NCI-H226 (cell line): ENCODE measurements at places on chromosomes 7 and 10.

DNA sequence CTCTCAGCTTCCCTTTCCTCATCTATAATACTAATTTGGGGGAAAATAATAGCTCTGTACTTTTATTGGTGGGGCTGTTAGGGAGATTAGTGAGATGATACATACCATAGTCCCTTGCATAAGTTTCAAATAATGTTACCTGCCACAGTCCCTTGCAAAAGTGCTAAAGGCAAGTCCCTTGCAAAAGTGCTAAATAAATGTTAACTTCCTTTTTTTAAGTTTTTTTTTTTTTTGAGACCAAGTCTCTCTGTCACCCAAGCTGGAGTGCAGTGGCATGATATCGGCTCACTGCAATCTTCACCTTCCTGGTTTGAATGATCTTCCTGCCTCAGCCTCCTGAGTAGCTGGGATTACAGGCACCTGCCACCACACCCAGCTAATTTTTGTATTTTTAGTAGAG is 43.4 kb upstream of the SRGN start:
- no peak for DNase-seq

GRCh38 chr10:45470098-45471012 is 96.3 kb downstream of the ALOX5 start:
- no peak for DNase-seq

DNA sequence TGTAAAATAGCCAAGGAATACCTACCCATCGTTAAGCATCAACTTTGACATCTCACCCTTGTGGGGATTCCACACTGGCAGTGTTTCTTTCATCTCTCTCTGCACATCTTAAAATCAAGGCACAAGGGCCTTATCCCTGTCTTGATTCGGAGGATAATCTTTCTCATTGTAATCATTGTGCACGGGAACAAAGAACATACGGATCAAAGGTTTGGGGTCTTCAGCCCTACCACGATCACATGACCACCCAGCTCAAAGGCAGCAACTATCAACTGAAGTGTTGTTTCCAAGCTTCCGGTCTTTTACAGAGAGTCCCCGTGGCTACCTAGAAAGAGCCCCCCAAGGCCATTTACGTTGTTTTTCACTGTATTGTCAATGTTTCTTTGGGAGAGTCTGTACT is 11.9 kb downstream of the FGFBP3 start:
- DNase-seq, result no peak

DNA sequence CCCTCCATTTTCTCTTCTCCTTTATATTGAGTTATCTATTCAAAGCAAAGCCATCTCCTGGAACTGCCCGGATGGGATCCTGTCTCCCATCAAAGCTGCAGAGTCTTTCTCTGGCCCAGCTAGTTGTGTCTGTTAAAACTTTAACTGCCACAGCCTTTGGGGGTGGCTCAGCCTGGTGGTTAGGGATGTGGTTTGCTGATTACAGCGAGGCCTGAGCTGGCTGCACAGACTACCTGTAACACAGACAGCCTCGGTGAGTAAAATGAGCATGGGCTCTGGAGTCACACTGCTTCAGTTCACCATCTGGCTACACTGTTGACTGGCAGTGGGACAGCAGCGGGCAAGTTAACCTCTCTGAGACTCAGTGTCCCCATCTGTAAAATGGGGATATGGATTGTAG is 18.4 kb upstream of the HABP2 start:
- DNase-seq, result no peak

- DNase-seq, result no peak
Measured at GRCh38 chr7:64312826-64313225, 935 bp upstream of the ZNF736 start.

GRCh38 chr10:65618126-65618525 is 1307.7 kb upstream of the LRRTM3 start:
- no peak for DNase-seq

GRCh38 chr7:91020636-91021385 is 243.4 kb upstream of the FZD1 start:
- DNase-seq, result no peak

DNA sequence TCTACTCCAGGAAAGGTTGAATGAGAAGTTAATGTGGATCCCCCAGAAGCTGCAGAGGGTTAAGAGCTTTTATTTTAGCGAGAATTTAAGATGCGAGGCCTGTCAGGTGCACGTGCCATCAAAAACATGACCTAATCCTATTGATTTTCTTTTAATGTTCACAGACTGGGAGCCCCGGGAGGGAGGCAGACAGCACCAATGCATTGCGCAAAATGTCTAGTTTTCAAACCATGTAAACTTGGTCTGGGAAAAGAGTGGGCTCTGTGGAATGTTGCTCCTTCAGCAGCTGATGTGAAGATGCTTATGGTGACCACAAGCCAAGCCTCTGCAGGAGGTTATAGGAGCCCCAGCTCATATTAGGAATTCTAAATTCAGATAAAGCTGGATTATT is 172.0 kb upstream of the ITGB1 start:
- peak; percentile 37 for DNase-seq

DNA sequence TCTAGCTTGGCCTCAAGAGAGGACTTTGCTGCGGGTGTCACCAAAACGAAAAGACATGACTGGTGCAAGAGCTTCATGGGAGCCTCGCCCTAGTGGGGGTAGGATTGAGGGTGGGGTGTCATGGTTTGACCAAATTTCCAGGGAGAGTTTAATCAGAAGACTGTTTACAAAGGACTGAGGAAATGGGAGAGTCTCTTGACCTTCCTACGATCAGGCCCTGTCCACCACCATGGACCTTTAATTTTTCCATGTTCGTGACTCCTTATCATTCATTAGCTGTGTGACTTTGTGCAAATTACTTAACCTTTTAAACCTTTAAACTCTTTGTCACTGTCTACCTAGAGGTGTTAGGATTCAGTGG is 23.0 kb downstream of the AKR1E2 start:
- DNase-seq, result no peak

- DNase-seq, result no peak
Measured at GRCh38 chr7:39153647-39154046, 175.9 kb downstream of the POU6F2 start.

GRCh38 chr10:79418886-79419595 is 26.4 kb downstream of the ZCCHC24 start:
- DNase-seq, result no peak

GRCh38 chr7:148507787-148508186 is 82.8 kb upstream of the C7orf33 start:
- DNase-seq, result no peak

GRCh38 chr10:116741391-116742351 is 695 bp downstream of the HSPA12A start:
- DNase-seq, result no peak

- no peak for DNase-seq
Measured at GRCh38 chr10:23376229-23376655, 31.6 kb upstream of the C10orf67 start.

DNA sequence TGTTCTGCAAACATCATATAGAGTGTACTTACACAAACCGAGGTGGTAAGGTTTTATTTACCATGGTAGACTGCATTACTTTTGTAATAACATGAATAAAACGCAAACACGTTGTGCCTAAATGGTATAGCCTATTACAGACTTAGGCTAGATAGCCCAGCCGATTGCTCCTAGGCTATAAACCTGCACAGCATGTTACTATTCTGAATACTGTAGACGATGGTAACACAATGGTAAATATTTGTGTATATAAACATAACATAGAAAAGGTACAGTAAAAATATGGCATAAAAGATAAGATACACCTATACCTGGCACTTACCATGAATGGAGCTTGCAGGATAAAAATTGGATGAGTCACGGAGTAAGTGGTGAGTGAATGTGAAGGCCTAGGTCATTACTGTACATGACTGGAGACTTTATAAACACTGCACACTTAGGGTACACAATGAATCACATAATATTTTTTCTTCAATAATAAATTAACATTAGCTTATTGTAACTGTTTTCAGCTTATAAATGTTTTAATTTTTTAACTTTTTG is 16.3 kb downstream of the AKR1D1 start:
- DNase-seq, result no peak

DNA sequence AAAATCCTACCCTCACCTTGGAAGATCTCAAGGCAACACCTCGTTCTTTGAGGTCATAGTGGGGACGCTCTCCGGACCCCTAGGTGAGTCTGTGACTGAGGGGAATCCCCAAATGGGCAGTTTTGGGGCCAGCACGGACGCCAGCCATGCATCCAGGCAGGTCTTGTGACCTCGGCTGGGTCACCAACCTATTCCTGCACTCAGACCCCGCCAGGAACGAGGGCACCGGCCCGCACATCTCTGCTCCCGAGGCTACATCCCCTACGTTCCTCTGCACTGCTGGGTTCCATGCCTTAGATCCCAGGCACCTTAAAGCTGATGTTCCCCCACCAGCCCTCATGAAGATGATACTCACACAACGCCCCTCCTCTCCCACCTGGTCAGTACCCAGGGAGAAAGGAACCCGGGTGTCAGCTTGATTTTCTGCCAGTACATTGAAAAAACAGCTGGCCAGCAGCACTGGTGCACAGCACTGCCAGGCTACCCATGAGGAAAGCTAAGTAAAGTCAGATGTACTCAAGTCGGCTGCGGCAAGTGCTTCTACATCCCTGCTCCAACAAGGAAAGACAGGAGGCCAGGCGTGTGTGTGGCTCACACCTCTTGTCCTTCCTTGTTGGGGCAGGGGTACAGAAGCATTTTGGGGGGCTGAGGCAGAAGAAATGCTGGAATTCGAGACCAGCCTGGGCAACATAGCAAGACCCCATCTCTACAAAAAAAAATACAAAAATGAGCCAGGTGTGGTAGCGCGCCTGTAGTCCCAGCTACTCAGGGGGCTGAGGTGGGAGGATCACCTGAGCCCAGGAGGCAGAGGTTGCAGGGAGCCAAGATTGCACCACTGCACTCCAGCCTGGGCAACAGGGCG is 48.1 kb downstream of the DIP2C start:
- no peak for DNase-seq

DNA sequence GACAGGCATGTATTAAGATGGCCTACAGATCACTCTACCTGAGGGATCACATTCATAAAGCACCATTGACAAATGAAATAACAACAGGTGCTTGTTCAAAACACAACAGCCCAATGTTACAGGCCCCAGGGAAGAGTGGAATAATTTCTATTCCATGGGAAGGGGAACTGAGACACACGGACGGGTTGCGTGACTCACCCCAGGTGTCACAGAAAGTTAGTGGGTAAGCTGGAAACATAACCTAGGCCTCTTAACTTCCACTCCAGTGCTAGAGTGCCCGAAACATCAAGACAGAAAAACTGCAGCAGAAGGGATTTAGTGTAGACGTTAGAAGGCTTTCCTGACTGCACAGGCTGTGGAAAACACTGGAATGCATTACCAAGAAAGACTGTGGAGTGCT is 48.3 kb downstream of the SLC37A3 start:
- DNase-seq, result no peak

- DNase-seq, result no peak
Measured at GRCh38 chr7:137480824-137481365, 137.4 kb upstream of the PTN start.

- DNase-seq, result peak; percentile 69
Measured at GRCh38 chr7:47100817-47101435, 481.0 kb downstream of the TNS3 start.
